ENCODE measurements at places on chromosomes 11 and 22.

DNA sequence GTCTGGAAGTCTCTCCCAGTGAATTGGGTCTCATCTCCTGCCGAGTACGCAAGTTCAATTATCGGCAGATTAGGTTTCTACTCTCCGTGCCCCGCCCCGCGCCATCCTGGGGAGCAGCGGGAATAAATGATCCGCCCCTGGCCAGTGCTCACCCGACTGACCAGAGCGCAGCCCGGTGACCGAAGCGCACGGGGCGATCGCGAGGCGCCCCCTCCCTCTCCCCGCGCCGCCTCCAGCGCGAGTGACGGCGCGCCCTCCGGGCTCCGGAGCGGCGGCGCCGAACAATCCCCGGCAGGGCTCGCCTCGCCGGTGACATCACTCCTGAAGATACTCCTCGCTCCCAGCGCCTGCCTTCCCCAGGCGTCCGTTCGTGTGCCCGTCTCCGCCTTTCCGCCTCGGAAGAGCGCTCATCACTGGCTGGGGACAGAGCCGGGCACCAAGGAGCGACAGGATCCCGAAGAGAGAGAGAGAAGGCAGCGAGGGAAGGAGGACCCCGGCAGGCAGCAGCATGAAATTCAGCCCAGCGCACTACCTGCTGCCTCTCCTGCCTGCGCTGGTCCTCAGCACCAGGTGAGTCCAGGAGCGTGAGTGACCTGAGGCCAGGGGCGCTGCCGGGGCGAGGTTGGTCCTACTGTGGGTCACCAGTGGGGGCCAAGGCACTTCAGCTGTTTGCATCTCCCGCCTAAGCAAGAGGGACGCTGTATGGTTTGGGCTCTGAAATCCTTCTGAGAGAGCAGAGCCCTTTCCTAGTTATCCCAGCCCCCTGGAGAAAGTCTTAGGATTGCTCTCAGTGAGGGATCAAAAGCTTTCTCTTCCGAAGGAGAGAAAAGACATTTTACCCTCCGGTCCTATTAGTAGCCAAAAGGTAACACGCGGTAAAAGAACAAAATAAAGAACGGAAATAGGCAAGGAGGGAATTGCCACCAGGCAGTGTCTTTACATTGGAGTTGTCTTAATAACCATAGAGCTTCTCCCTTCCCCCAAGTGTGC is at the start of gene LUZP2:
TSS of gene LUZP2 (plus strand) at position 318 of the 990 bp plus-strand sequence.
- no peak for DNase-seq

DNA sequence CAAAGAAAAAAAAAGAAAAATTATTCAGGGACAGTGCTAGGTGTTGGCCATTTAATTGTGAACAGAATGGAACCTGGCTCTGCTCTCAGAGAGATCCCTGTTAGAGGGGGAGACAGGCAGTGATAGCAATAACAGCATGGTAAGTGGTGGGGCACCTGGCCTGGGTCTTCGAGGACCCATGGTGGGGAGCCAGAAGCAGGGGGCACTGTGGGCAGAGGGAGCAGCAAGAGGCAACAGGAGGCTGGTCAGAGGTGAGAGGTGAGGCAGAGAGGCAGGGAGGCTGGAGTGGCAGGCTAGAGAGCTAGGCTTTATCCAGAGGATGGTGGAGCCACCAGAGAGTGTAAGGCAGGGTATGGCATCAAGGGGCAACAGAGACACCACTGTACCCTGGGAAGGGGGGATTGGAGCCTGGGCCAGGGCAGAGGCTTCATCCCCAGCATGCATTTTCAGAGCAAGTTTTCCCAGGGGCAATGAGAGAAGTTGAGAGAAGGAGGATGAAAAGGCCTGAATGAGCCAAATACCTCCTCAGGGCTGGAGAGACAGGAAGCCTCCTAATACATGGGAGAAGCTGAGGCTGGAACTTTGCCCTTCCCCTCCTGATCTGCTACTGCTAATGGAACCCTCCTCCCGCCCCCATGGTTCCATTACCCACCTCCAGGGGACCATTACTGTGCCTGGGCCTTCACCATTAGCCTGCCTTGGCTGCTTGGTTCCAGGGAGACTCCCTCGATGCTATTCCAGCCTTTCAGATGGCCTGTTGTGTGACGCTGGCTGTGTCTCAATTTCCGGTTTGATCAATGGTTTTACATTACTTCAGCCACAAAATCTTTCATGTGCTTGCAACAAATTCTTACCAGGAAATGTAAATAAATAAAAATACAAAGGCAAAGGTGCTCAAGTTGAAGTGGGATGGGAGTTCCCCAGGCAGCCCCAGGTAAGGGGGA is 2.6 kb upstream of the P2RY2 start:
- no peak for DNase-seq

- DNase-seq = no peak
Observed at GRCh38 chr11:65148657-65149056, 14.3 kb upstream of the SYVN1 start.

- no peak for DNase-seq
Observed at GRCh38 chr11:101091781-101092180, 37.8 kb downstream of the PGR start.

DNA sequence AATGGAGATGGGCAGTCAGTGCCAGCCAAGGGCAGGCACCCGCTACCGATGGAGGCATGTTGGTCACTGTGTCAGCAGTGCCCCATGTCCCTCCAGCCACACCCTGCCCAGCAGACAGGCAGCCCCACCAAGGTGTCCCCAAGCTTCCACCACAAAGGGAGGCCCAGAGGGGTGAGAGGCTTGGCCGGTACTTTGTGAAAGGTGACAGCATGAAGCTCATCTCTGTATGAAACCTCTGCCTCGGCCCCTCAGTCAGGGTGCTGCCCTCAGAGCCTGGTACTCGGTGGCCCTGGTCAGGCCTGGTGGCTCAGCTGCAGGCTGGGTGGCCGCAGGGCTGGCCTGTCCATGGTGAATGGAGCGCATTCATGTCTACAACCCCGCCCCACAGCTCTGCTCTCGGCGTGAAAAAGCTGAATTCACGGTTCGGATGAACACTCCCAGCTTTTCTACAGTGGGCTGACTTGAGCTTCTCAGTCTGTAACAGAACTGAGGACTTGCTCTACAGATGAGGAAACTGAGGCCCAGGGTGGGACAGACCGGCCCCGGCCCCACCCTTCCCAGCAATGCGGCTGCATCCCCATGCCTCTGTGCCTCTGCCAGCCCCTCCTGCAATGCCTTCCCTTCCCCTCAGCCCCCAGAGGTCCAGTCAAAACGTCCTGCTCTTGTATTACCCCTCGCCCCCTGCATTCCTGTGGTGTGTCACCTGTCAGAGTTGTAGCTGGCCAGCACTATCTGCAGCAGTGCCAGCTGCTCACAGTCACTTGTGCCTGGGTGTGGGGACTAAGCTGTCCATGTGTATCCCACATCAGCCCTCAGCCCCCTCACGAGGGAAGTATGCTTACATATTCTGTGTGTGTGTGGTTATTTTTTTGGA is 27.7 kb downstream of the RSPH14 start:
- DNase-seq = no peak

DNA sequence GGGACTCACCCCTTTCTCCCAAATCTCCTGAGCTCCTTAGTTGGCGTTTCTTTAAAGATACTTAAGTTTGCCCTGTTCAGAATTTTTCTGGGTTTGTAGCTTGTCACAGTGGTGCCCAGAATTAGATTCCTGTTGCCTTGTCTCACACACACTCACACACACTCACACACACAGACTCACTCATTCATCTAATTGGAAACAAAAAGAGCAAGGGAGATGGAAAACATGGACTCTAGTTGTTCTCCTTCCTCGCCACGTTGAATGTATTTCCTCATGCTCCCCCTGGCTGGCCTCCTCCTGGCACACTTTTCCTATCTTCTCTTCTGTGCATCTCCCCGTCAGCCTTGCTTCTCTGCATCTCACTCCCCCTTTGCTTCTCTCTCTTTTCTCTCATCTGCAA is 752.3 kb downstream of the NTM start:
- DNase-seq = no peak

GRCh38 chr11:111513240-111513605 is 1.0 kb upstream of the BTG4 start:
- no peak for DNase-seq

Data from AG09309 (cell line).